ENCODE measurements at places on chromosomes 7 and 10.
A peak's percentile ranks its signal among the peaks of the same experiment; 100 is the strongest.

DNA sequence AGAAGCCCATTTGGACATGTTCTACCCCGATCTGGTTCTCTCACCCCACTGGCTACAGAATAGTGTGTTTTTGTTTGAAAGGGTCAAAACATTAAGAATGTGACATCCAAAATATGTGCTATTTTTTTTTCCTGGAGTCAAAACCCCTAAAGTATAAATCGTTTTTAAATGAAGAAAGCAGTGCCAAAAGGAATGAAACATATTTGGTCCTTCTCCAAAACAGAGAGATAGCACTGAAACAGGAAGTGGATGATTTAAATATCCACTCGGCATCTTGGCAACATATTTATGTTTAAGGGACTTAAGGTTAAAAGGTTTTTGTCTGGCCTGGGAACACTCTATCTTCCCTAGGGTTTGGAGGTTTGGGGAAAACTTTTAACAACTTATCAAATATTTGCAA is 32.3 kb downstream of the CALD1 start:
- no peak for DNase-seq

DNA sequence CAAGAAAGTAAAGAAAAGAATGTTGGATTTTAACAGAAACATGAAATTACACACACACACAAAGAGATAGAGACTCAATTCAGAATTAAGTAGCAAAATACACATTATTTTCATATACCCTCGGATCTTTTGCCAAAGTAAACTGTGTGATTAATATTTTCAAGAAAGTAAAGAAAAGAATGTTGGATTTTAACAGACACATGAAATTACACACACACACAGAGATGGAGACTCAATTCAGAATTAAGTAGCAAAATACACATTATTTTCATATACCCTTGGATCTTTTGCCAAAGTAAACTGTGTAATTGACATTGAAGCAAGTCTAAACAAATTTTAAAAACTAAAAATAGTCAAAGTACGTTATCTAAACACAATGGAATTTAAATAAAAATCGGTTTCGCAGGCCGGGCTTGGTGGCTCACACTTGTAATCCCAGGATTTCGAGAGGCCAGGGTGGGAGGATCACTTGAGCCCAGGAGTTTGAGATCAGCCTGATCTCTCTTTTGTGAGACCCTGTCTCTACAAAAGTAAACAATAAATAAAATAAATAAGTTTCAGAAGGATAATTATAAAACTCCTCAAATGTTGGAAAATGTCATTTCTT is 337.3 kb upstream of the MAGI2 start:
- peak; percentile 50 for DNase-seq

- no peak for DNase-seq
Observed at GRCh38 chr10:84005403-84005802, 133.9 kb upstream of the GHITM start.

GRCh38 chr7:141480953-141481352 is 70.3 kb upstream of the AGK start:
- DNase-seq: no peak

- DNase-seq: no peak
Observed at GRCh38 chr7:84686373-84686772, 491.8 kb upstream of the SEMA3A start.

DNA sequence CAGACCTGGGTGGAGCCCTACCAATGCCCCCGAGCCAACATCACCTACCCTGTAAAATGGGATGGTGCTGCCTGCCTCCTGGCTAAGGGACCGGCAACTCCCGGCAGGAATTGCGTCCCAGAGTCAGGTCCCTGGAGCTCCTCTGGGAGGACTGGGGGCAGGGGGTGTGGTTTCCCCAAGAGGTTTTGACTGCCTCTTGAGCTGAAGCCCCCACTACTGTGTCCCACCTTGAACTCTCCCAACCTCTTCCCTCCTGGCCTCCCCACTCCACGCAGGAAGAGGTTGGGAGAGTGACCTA is 1.3 kb downstream of the SH2B2 start:
- DNase-seq: no peak

DNA sequence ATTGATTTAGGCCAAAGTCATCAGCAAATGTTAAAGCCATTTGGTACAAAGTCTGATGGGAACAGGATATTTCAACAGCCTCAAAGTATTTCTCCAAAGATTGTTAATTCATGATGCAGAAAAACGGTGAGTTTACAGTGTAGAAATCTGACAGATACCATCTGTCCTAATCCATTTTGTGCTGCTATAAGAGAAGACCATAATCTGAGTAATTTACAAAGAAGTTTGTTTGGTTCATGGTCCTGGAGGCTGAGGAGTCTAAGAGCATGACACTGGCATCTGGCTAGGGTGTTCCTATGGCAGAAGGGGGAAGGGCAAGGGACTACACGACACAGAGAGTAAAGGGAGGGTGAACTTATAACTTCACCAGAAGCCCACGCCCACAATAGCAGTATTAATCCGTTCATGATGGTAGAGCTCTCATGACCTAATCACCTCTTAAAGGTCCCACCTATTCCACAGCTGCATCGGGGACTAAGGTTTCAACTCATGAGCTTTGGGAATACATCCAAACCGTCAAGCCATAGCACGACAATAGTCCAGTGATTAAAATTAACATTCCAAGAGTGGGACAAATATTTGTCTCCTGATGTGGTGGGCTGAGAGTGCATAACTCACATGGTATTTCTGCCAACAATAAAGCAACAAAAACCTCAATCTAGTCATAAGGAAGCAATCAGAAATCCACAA is 298.6 kb upstream of the AKR1E2 start:
- DNase-seq: no peak

DNA sequence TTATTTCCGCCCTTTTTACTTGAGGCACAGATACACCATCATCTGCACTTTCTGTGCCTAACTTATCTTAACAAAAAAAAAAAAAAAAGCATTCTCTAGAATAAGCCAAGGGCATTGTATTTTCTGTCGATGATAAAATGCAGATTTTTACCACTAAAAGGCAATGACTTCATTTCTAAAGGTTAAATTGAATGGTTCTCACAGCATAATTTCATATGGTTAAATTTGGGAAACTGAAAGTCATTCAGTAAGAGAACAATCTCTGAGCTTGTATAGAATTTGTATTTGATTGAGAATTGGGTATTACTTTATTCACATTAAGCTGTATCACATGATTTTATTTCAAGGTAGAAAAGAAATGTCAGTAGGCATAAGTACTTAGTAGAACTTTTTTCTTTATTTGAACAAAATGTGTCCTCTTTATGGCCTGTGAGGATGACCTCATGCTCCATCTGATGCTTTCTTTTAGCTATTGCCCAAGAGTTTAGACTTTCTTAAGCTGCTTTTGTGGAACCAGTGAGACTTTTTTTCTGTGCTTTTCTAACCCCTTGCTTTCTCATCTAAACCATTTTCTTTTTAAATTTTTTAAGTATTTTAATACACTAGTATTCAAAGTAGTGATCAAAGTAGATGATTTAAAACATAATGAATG is 110.3 kb downstream of the LRRC4 start:
- DNase-seq: no peak

- no peak for DNase-seq
Observed at GRCh38 chr7:128831994-128832879, 2.0 kb downstream of the FLNC start.

GRCh38 chr7:44603193-44603592 is 3.2 kb upstream of the OGDH start:
- DNase-seq: no peak

GRCh38 chr7:70263471-70264255 is 665.4 kb downstream of the AUTS2 start:
- DNase-seq: no peak

DNA sequence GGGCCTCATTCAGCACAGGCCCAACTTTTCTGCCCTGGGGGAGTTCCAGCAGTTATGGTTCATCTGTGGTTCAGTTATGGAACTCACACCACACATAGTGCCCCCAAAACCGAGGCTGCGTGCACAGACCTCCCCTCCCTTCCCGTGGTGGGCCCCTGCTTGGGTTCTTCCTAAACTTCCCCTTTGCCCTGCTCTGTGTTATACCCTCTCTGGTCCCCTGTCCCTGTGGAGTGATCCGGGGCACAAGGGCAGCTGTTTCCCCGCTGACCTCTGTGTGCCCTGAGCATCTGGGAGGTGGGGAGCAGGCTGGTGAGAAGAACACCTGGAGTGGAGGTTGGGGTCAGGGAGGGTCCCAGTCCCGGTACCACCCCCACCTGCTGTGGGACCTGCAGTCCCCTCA is 39.4 kb downstream of the HTRA1 start:
- no peak for DNase-seq

GRCh38 chr10:61987537-61987936 is 86.0 kb downstream of the ARID5B start:
- DNase-seq: no peak

- peak; percentile 31 for DNase-seq
Observed at GRCh38 chr7:143882020-143882603, 19.9 kb downstream of the TCAF1 start.

DNA sequence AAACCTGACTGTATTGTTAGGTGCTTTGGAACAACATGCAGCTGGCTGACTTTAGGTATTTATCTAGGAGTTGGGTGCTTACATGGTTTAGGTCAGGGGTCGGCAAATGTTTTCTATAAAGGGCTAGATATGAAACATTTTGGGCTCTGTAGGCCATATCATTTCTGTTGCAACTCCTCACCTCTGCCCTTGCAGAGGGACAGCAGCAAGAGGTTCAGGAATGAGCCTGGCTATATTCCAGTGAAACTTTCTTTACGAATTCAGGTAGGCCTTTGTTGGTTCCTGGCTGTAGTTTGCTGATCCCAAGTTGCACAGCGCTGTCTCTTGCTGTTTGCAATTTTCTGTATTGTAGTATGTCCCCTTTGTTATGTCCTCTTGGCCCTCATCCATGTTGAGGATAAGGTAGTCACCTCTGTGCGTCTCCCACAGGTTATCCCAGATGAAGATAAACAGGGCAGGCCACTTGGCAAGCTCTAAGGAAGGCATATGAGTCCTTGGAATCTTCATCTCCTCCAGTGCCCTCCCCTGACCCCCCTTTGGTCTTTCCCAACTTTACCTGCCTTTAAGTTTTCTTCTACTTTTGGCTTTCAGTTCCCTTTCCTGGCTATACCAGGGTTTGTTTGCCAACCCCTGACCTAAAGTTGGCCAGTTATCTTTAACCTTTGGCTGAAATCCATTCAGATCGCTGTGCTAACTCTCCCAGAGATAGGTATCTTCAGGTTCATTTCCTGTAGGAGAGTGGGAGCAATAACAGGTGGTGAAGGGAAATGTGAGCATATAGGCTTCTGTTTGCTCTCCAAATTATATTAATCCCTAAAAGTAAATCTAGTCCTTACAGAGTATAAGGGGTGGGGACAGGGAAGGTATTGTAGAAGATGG is 36.1 kb downstream of the SGPL1 start:
- no peak for DNase-seq

DNA sequence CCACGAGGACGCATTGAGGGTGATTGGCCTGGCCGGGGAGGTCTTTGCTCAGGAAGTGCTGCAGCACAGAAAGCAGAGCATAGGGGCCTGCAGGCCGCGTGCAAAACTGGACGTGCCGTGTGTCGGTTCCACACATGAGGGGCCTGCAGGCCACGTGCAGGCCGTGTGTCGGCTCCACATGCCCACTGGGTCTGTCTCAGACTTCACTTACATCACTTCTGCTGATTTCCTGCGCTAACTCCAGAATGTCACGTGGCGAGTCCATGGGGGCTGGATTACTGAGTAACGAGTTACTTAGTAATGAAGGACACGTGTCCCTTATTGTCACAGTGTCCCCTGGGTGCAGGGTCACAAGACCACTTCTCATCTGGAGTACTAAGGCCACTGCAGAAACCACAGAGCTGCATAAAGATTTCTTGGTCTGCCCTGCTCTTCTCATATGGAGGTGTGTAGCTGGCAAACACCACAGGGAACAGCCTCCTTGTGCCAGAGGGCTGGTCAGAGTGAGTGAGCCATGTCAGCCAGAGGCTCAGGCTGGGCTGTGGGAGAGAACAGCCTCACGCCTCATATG is 60.8 kb downstream of the GDI2 start:
- no peak for DNase-seq

- DNase-seq: no peak
Observed at GRCh38 chr7:107069457-107069856, 25.0 kb downstream of the PRKAR2B start.

GRCh38 chr7:28180364-28181147 is at the start of gene JAZF1:
Gene JAZF1, minus strand, starts transcription at chr7:28180795.
- peak; percentile 85 for DNase-seq

GRCh38 chr10:103276896-103277712 is at the start of gene INA:
Gene INA, plus strand, starts transcription at chr10:103277138. Its CDS starts 74 bp downstream, at chr10:103277212.
- peak; percentile 75 for DNase-seq

DNA sequence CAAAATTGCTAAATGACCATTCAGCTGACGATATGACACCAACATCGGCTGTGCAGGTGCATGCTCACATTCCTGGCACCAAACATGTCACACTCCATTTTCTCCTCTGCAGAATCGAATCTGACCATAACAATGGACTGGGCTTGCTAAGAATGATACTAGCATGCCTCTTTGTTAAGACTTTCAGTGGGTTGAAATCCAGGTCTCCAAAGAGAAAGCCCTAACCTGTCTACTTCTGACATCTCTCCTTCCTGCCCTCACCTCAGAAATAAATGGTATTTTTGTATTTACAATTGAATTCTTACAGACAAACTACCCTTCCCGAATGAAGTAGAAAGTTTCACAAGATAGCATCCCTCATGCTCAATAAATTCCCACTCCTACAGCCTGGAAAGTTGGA is 373.9 kb downstream of the KCNMA1 start:
- DNase-seq: no peak

DNA sequence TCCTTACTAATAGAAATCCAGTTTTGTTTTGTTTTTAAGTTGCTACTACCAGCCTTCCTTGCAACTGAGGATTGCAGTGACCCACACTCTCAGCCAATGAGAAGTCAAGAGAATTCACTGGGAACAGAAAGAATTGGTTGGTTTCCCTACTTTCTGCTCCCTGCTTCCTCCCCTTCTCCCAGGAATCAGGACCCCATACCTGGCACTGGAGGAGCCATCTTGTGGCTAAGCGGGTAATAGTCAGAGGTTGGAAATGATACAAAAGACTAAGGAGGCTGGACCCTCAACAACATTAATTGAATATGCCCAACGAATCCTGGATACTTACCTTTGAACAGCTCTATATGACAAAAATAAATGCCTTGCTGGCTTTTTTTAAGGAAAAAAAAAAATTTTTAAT is 6.3 kb downstream of the TMEM176A start:
- DNase-seq: no peak

DNA sequence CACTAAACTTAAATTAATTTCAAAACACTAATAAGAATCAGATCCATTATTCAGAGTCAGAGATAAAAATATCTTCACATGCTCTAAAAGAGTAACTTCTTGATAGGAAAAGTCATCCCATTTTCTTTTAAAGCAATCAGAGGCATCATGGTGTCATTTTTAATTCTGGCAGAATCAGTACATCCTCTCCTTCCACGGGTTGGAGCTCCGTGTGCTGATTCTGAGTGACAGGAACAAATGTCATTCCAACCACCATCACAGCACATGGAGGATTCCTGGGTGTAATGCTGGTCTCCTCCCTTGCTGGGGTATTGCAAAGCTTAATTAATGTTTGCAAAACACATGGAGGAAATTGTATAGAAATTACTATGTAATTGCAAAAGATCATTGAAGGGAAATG is 114.5 kb upstream of the IMMP2L start:
- DNase-seq: no peak

GRCh38 chr10:132131581-132132420 is 54.9 kb upstream of the DPYSL4 start:
- DNase-seq: no peak

GRCh38 chr10:30048768-30049517 is 10.4 kb downstream of the JCAD start:
- no peak for DNase-seq
